Amniotic epithelial cell (primary cell): ENCODE measurements at places on chromosomes 7 and 10.
A peak's percentile ranks its signal among the peaks of the same experiment; 100 is the strongest.

- no peak for DNase-seq
These were observed 2.5 kb upstream of the ALOX5 start for GRCh38 chr10:45371560-45371959.

GRCh38 chr7:73446682-73447081, 13.1 kb downstream of the FZD9 start:
- DNase-seq, result no peak

- no peak for DNase-seq
These were observed 201.0 kb upstream of the ADARB2 start for GRCh38 chr10:1938317-1938716.

DNA sequence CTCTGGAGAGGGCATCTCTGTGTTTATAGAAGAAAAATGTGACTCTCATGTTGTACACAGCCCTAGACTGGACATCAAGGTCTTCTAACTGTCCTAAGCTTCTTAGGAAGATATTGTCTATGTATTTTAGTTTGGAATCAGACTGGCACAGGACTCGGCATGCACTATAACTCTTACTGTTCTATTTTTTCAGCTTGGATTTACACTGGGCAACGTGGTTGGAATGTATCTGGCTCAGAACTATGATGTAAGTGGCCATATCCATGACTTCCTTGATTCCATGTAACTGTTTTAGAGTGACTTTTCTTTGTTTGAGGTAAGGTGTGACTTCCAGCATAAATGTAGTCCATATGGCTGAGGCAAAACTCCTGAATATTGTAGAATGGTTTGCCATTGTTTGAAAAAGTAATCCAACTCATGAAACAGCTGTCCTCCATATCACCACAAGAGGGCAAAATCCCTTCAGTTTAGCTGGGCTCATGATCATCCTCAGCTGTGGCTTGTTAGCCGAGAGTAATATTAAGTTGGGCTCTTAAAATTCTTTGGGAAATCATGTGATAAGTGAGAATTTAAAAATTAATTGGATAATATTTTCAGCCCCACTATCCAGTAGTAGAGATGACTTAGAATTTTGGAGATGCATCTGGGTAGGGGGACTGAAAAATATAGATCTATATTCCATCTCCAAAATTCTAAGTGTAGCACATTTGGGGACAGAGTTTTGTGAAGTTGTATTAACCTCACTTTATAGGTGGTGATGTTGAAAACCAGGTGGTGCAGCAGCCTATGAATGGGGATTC, 10.4 kb downstream of the STMP1 start:
- DNase-seq, result peak; percentile 74

DNA sequence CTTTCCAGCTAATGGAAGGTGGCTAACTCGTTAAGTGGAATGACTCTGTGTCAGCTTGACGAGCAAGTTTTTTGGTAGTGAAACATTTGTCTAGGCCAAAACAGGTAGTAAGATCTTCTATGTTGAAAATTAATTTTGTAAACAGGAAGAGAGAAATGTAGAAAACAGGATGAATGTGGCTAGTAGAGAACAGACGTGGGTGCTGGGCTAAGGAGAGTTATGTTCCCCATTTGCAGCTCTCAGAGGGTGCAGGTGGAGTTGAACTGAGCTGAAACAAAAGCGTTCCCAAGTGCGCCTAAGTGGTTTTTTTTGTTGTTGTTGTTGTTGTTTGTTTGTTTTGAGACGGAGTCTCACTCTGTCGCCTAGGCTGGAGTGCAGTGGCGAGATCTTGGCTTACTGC, 59.5 kb upstream of the SRPK2 start:
- no peak for DNase-seq

DNA sequence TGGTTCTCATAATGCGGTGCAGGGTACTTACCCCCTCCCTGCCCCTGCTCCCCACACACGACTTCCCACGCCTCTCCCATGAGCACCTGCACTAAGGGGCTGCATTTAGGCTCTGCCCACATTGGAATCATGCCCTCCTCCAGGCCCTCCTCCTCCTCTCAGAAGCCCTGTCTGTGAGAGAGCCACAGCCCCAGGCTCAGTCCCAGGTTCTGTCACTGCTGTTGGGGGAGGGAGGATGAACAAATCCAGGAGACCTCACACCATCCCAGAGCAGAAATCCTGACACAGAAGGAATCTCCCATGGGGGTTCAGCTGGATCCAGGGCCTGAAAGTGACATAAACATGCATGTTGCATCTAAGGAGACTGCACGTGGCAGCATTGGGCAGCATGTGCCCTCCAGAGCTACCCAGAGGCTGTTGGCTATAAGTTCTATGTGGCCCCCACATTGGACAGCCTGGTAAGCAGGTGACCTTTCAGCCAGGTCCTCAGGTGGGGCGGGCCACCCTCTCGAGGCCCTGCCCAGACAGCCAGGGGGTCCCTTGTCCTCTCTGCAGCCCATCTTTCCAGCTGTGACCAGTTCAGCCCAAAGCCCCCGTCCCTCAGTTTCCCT, 1.6 kb upstream of the PILRA start:
- no peak for DNase-seq

DNA sequence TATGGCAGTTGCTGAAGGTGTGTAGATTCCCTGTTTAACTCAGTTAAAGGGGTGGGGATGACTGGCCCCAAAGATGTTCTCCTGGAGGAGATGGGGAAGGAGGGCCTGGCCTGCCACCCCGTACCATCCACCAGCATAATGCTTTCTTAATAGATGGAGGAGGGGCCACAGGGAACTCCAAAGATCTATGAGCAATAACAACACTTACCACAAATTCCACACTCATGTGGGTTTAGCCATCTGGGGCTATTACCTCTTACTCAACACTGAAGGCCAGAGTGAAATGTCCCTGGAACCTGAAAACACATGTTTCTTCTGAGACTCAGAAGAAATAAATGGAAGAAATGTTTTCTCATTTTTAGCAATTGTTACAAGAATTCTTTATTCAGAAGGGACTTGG, 259.0 kb downstream of the CXCL12 start:
- DNase-seq, result peak; percentile 81

GRCh38 chr10:77392851-77393250, 244.8 kb downstream of the KCNMA1 start:
- DNase-seq, result peak; percentile 82

- DNase-seq, result no peak
These were observed 69.7 kb downstream of the KMT2C start for GRCh38 chr7:152365982-152366603.

GRCh38 chr7:70356085-70356786, 758.0 kb downstream of the AUTS2 start:
- DNase-seq, result no peak

GRCh38 chr10:29736366-29737073, 101.7 kb upstream of the SVIL start:
- DNase-seq, result no peak

- peak; percentile 8 for DNase-seq
These were observed 55.5 kb upstream of the SLC35G1 start for GRCh38 chr10:93838278-93838677.

DNA sequence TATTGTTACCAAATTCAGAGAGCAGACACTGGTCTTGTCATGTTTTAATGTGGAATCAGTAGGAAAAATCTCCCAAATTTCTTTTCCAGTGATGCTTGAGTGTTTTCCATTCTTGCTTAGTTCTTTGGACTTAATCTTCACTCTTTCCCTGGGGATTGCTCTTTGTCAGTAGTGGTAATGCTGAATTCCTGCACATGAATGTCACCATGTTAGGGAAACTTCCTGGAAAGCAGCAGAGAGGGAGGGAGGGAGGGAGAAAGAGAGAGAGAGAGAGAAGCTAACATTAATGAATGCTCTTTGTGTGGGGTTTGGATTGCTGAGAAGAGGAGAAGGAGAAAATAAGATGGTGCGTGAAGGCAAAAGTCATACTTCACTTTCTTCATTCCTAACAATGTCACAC, 295.3 kb upstream of the COBL start:
- DNase-seq, result no peak

- DNase-seq, result no peak
These were observed 1641.3 kb upstream of the LRRTM3 start for GRCh38 chr10:65284495-65285041.

GRCh38 chr10:32970910-32971309, 12.9 kb upstream of the ITGB1 start:
- DNase-seq, result no peak

- no peak for DNase-seq
These were observed 620.0 kb downstream of the SH2D4B start for GRCh38 chr10:81157681-81158080.

GRCh38 chr7:120996988-120997345, 8.5 kb downstream of the CPED1 start:
- no peak for DNase-seq

- no peak for DNase-seq
These were observed 534.8 kb downstream of the AUTS2 start for GRCh38 chr7:70132852-70133690.

DNA sequence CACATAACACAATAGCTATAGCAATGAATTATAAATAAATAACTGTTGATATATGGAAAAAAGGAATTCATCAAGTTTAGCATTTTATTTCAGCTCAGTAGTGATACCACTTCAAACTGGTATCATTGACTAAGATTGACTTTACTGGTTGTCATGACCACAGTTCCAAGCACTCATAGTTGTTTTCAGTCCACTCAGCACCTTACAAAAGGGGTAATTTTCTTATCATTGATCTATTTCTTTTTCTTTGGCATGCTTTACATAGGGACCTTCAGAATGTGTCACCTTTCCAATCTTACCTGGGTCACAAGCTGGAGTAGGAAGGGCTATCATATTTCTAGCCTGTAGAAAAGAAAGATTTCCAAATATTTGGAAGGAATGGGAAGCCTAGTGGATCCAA, 275.5 kb upstream of the TMEM229A start:
- no peak for DNase-seq

DNA sequence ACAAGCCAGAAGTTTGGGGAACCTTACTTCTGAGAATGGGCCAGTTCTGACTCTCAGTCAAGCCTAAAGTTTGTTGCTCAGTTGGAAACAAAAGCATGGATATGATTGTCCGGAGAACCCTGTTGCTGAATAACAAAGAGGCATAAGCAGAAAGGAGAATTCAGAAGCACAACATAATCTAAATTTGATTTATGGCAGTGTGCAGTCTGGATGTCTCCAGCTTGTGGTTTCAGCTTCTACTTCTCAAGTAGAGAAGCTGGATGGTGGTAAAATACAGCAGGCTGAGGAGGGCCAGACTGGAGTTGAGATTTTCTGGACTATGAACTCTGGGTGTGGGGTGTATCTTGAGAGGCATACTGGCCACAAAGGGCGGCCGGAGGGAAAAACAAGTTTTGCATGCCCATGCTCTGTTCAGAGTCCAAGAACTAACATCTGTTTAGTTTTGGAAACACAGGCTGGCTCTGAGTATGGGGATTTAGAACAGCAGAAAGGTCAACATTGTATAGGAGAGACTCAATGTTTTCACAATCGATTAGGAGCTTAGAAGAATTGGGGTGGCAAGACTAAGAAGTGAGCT, 592.9 kb downstream of the CNTNAP2 start:
- no peak for DNase-seq

DNA sequence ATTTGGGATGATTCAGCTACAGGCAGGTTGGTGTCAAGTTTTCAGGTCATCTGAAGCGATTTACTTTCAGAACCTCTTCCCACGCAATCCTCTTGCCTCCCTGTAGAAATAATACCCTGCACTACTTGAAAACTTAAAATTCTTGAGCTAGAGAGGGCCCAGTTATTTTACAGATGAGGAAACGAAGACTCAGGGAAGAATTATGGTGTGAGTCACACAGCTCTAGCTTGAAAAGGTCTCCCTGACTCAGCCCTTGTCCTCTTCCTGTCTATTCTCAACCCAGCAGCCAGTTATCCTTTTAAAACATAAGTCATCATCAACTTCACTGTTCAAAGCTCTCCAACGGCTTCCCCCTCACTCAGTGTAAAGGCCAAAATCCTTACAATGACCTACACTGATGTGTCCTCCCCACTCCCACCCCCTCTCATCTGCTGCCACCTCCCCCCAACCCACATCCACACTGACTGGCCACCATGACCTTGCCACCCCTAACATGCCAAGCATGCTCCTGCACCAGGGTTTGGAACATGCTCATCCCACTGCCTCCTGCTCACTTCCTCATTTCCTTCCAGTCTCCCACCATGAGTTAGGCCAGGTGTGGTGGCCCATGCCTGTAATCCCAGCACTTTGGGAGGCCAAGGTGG, 3.4 kb downstream of the DNMBP start:
- DNase-seq, result peak; percentile 98
